ENCODE measurements at places on chromosomes 6 and 20.

GRCh38 chr6:16103722-16104121 lies 25.2 kb upstream of the MYLIP start:
- no peak for DNase-seq

DNA sequence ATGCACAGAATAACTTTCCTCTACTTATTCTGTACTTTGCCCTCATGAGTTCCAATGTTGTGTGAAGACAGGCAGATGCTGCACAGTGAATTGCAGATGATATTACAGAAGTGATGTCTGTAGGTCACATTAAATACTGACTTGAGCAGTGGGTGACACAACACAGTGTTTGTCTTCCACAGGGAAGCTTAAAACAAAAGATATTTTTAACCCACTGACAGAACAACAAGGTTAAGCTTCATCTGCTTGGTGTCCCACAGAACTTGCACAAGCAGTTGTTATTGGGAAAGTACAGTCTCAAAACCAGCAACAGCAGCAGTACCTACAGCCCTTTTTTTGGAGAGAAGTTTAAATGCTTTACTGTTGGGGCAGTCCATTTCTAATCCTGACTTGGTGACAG lies 10.5 kb downstream of the SUMO4 start:
- DNase-seq, result no peak

DNA sequence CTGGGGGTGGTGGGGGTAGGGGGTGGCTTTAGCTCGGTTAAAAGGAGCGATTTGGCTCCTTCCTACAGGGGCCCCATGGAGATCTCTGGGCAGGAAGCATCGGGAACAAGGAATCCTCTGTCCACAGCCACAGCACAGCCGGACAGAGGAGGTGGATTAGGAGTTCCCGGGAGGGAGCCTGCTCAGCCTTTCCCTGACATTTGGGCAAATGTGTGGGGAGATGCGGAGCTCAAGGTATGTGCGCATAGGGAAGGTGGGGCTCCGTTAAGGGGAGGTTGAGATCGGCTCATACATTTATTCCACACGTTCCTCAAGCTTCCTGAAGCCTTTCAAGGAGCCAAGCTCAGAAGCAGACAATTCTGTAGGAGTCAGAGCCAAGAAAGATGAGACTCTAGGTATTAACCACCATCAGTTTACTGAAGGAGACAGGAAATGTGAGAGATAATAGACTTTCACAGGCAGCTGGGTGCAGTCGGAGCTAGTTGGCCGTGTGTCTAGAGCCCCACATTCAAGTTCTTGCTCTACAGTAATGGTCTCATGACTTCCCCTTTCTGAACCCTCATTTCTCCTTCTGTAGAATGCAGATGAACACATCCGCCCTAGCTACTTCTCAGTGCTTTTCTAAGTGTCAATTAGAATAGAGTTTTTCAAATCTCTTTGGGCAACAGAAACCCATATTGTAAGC lies 40.8 kb upstream of the EPB41L1 start:
- no peak for DNase-seq

DNA sequence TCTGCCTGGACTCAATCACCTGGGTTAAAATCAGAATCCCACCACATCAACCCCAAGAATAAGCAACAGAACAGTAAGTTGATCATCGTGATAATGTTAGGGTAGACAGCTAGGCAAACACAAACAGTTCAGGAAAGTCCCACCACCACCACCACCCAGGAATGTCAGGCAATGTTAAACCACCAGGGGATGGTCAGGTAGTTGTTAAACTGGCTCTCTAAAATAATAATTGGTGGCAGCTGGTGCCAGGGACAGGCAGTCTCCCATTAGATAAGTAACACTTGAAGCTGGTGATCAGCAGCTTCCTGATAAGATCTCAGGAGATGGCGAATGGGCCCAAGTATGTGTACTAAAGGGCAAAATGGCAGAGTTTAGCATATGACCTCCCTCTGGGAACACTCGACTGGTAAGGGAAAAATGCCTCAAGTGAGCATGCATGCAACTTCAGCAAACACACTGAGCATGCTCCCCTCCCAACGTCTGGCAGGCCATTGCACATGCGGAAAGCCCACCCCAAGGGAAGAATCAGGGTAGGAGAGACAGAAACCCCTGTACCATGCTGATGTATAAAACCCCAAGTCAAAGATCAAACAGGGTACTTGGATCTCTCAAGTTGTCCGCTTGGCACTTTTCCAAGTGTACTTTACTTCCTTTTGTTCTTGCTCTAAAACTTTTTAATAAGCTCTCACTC lies 66.6 kb downstream of the IPCEF1 start:
- DNase-seq, result no peak

DNA sequence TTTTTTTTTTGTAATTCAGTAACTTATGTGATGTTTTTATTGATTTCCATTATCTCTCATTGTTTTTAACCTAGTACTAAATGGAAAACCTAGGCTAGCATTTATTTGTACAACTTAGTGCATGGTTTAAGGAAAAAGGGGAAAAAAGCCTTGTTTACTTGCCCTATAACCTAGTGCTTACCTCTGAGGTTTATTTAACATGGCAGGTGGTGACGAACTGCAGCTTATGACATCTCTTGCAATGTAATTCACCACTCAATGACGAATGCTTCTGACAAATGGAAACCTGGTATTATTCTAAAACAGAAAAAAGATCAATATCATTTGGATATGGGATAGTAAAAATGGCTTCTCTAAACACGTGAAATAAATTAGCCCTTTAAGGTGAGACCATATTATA lies 618.6 kb upstream of the FLRT3 start:
- DNase-seq, result no peak

- peak; percentile 35 for DNase-seq
Measured at GRCh38 chr20:51424270-51425117, 118.0 kb downstream of the NFATC2 start.

DNA sequence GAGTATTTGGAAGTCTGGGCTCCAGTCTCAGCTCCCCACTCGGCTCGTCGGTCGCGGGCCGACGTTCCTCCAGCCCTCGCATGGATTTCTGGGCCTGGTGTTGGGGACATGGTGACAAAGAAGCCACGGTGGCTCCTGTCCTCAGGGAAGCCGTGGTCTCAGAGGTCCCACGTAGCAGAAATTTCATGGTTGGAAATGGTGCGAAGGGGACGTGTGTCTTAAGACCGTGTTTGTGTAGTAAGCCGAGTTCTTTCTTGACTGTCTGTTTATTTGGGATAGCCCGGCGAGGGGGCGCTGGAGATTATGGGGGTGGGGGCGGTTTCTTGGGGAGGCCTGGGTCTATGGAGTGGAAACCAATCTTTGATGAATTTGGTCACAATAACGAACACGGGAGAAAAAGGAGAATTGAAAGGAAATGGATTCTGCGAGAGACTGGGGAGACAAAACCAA lies 23.5 kb upstream of the MAP3K7 start:
- no peak for DNase-seq

- DNase-seq, result no peak
Measured at GRCh38 chr6:27940766-27941165, 16.3 kb upstream of the OR2B6 start.

GRCh38 chr6:166612471-166612881 lies 14.6 kb downstream of the RPS6KA2 start:
- no peak for DNase-seq

DNA sequence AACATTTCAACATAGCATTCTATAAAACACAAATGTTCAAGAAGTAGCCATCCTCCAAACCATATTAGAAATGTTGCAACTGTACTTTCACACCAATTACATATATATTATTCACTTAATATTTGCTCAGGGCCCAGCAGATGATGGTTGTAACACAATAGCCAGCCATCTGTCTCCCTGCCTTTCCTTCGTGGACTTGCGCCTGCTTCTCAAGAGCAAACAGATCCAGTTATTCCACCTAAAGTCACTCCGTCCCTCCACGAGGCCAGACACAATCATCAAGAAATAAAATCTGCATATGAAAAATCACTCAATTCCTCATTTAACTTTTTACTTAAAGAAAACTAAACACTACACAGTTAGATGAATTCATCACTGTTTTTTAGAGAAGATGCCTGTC lies 160.4 kb downstream of the RALGAPA2 start:
- DNase-seq, result no peak

DNA sequence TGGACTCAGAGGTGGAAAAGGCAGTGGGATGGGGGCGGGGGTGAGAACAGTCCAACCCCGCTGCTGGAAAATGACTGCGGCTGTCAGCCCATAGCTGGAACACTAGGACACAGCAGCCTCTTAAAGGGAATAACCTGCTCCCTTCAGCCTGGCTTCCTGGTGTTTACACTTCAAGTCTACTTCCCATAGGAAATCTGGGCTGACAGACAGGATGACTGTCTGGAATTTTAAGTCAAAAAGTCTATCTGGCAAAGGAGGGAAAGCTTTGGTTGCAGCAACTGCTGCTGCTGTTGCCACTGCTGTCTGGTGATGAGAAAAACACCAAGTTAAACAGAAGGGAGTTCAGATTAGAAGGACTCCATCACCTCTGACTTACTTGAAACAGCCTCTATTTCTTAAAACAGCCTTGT lies 44.9 kb downstream of the TNFRSF21 start:
- DNase-seq, result no peak

- DNase-seq, result no peak
Measured at GRCh38 chr6:39685938-39686337, 39.3 kb downstream of the KIF6 start.

GRCh38 chr20:8663424-8663823 lies 405.5 kb upstream of the PLCB4 start:
- DNase-seq, result no peak

DNA sequence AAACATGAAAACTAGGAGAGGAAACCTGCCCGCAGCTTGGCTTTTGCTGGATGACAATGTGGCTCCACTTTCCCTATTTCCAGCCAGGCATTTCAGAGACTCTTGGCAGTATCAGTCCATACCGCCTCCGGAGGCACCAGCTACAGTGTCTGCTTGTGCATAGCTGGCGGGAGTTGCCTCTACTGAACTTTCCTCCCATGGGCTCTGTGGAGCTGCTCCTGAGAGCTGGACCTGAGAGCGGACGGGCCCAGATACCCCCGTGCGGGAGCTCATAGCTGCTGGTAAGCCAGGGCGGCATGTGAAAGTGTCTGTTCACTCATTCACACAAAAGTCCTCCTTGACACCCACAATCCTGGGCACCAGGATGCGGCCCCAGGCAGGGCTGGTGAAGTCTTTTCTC lies 130.3 kb upstream of the PMEPA1 start:
- no peak for DNase-seq

GRCh38 chr6:25536781-25537180 lies 115.2 kb upstream of the SCGN start:
- no peak for DNase-seq

DNA sequence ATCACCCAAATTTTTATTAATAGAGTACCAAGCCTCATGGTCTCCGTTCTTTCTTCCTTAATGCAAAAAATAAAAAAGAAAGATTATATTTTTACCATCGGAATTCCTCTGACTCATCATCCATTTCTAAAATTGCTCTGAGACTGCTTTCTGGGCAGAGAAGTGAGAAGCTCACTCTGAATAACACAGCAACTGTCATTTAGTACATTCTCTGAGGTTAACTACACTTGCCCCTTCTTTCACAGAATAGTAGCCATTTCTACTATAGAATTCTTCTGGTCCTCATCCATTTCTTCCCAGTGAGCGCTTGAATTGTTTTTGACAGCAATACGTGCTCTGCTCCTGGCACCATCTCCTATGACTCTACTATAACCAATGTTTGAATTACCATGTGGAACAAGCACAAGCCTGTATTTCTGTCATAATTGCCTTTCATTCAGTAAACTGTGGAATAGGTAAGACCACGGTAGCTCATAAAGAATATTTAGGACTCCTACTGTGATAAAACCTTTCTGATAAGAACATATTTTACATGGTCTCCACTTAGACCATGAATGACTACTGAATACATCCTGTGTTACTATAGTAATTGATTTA lies 435.5 kb upstream of the NRSN1 start:
- no peak for DNase-seq

GRCh38 chr20:32572271-32572968 lies 12.7 kb downstream of the NOL4L start:
- DNase-seq, result no peak

- no peak for DNase-seq
Measured at GRCh38 chr6:56072856-56073255, 174.5 kb downstream of the COL21A1 start.

GRCh38 chr6:105212587-105212986 lies 32.8 kb upstream of the POPDC3 start:
- DNase-seq, result no peak

DNA sequence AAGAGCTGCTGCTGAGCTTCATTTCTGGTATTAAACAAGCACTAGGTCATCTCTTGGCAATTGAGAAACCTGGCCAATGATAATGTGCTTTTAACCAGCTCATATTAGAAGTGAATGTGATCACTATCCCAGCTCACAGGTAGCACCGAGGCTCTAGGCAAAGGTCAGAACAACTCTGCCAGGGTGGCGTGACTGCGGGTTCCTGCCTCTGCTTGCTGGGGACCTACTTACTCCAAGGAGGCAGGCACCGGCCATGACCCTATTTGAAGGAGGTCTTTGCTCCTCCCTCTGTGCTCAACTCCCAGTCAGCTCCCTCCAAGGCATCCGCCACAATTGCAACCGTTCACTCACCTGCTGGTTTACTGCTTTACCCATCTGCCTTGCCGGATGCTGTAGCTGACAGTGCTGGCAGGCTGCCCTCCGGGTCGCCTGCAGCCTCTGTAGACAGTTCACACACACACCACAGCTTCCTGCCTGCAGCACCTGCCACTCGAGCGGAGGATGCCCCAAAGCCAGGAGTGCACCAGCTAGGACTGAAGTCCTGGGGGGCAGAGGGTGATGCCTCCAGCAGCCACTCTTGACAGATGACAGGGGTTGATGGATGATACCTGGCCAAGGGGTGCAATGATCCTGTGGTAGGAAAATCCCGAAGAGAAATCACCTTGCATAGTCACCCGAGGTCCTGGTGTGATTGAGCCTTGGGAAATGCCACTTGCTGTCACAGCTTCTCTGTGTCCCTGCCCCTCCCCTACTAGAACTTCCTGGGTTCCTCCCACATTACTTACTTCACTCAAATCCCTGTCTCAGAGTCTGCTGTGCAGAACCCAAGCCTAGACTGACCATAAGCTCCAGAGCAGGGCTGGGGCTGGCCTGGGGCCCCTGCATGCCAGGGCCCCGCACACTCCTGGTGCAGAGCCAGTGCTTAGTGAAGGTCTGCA lies 8.8 kb upstream of the VSX1 start:
- peak; percentile 52 for DNase-seq

- peak; percentile 35 for DNase-seq
Measured at GRCh38 chr6:166989427-166990032, 9.7 kb upstream of the CEP43 start.

GRCh38 chr6:43941174-43941573 lies 171.2 kb downstream of the VEGFA start:
- DNase-seq, result no peak

- peak; percentile 36 for DNase-seq
Measured at GRCh38 chr6:144344646-144345045, 59.5 kb downstream of the UTRN start.

GRCh38 chr20:43408848-43409576 lies 48.7 kb upstream of the SRSF6 start:
- no peak for DNase-seq

DNA sequence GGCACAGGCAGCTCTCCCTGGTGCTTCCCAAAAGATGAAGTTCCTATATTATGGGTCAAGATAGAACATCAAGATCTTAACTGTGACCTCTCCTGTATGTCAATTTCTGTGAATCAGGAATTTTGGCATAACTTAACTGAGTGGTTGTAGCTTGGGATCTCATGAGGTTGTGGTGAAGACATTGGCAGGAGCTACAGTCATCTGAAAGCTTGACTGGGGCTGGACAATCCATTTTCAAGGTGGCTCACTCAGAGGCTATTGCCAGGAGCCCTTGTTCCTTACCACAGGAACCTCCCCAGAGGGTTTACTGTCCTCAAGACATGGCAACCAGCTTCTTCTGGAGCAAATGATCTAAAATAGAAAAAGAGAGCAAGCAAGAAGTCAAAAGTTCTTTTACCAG lies 252.2 kb downstream of the ADGB start:
- no peak for DNase-seq

- DNase-seq, result peak; percentile 57
Measured at GRCh38 chr6:27472182-27472616, 706 bp downstream of the ZNF184 start.

Measured in activated T-cell treated with anti-CD3 and anti-CD28 coated beads, Interleukin-2, amount 50 U/mL, for 4 hours (primary cell).